ENCODE measurements at places on chromosomes 12 and 14.

- peak; percentile 63 for DNase-seq
Measured at GRCh38 chr12:87270919-87271318, 758.3 kb downstream of the C12orf50 start.

DNA sequence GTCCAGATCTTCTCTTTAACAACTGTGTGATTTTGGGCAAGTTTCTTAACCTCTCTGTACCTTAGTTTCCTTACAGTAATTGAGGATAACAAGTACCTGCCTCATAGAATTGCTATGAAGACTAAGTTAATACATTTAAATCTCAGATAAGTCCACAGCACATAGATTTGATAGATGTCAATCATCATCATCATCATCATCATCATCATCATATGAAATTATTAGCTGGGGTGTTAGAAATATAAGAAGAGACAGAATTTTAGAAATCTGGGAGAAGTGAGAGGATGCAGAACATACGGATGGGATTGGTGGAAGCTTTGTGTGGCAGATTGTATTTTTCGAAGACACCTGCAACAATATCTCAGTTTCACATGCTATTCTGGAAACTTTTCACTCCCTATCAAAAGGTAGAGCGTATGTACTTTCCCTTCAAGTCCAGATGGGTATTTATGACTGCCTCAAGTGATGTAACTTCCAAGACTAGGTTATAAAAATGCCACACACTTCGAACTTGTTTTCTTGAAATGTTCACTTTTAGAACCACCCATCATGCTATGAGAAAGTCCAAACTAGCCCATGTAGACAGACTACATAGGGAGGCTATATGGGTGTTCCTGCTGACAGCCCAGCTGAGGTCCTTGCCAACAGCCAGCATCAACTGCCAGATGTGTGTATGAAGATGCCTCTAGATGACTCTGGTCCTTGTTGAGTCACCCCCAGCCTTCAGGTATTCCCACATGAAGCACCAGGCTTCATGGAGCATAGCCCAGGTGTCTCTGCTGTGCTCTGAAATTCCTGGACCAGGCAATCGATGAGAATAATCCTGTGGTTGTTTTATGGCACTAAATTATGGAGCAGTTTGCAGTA, 20.7 kb upstream of the SDR39U1 start:
- no peak for DNase-seq

DNA sequence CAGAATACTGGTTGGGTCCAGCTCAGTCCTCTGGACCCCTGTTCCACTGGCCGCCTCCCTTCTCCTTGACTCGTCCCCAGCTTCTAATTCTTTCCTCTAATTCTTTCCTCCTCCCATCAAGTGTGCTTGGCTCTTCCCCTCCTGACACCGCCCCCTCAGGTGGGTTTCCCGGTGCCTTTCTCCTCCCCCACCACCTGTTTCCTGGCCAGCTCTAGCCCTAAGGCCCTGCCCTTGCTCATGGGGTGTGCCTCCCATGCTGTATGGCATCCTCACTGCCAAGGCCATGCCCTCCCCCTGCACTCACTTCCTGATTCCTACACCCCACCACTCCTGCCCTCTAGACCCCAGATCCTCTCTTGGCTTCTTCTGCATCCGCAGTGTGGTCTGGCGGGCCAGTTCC, 12.1 kb upstream of the EML1 start:
- DNase-seq: no peak

DNA sequence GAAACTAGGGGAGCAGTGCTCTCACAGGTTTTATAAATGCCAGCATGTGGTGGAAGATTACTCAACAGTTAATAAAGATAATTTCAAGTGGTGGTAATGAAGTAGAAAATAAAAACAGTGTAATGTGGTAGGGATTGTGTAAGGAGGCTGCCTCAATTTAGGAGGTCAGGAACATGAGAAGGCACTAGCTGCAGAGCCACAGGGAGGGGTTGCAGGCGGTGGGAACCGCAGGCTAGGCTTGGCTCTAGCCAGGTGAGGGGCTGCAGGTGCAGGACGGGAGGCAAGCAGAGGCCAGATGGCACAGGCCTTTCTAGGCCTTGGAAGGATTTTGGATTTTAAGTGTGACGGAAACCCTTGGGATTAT, 768 bp downstream of the METTL25 start:
- no peak for DNase-seq

GRCh38 chr14:51732494-51733112, 80.9 kb downstream of the FRMD6 start:
- no peak for DNase-seq

DNA sequence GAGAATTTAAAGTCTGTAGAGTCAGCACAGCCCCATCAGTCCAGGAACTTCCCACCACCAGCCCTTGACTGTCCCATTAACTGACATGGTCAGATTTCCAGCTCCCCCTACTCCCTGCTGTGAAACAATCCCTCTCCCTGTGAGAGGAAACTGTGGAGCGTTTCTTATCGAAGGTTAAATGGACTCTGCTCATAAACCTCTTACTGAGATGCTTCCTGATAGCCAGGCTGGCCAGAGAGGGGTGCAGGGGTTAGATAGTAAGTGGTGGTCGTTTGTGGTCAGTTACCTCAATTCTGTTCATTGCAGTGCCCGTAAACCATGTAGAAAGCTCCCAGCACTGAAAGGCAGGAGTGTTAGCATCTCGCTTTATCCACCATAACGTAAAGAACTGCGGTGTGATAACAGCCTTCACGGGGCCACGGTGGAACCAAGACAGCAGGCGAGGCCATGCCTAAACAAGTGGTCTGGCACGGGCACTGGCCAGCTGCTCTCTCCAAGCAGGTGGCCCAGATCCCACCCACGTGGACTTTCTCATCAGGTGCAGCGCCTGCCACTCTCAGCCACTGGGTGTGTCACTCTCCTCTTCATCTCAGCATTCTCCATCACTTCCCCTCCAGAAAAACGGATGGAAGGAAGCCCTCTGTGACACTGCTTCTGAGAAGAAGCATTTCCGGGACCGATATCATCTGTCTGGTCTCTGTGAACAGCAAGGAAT, 102.2 kb downstream of the FBXL14 start:
- DNase-seq: no peak

Data from epithelial cell of proximal tubule (primary cell).